Spinal cord (tissue), 10 donors: ENCODE measurements at places on chromosomes 12 and 14. TPM values are rescaled to one million over a fixed set of nuclear protein-coding genes. Genes with fewer than 3 reads are reported as not detected.

FGF23 gene
- not detected for total RNA-seq

PDZRN4 gene
- 10.9 TPM for total RNA-seq

NAV3 gene
- total RNA-seq = 52.4 TPM

SSPN gene
- total RNA-seq = 27.2 TPM

HSPB8 gene
- 14.8 TPM for total RNA-seq

TSPAN8 gene
- 4.2 TPM for total RNA-seq

MSI1 gene
- total RNA-seq = 4.3 TPM

RNF212B gene
- not detected for total RNA-seq

SERPINA10 gene
- 0.06 TPM for total RNA-seq

FIGNL2 gene
- total RNA-seq = 0.40 TPM

KERA gene
- 1.3 TPM for total RNA-seq

AKAP3 gene
- 3.3 TPM for total RNA-seq

RPL10L gene
- total RNA-seq = not detected

CRACR2A gene
- 2.0 TPM for total RNA-seq

USP15 gene
- total RNA-seq = 59.8 TPM

CGRRF1 gene
- total RNA-seq = 20.4 TPM

TMEM132C gene
- total RNA-seq = 32.3 TPM

SART3 gene
- total RNA-seq = 55.2 TPM
